ENCODE measurements at places on chromosomes 2 and 18. TPM values are rescaled to one million over a fixed set of nuclear protein-coding genes. Genes with fewer than 3 reads are reported as not detected.

PLEK gene
- total RNA-seq = not detected

DNA sequence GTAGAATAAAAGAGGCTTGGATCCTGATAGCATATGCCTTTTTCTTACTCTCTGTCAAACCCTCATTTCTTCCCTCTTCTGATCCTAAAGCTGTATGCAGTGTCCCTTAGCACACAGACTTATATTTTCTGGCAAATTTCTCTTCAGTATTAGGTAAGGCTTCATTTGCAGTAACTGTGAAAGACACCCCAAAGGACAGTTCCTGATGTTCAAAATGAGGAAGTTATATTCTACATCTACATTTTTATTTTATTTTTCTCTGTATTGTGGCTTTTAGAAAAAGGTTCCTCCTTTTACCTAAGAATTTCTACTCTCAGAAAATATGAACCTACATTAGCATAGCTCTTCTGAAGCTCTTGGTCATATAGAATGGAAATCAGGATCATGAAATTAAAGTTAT lies 261.7 kb downstream of the PDE11A start:
- DNase-seq = no peak

GRCh38 chr2:72108121-72108520 lies 39.5 kb downstream of the CYP26B1 start:
- no peak for DNase-seq

DNA sequence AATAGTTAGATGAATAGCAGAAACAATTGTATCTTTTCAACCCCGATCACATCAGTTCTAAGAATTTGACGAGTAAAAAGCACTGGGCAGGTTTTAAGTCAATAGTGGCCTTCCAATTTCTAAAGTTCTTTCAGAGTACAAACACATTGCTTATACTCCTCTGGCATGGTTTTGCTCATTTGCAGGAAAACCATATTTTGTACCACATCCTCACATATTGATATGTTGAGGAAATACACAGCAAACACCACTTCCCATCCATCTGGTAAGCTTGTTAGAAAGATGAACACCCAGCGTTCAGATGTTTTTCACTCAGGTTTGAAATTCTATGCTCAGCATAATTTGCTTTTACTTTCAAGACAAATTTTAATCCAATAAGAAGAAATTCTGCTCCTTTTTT lies 344.6 kb upstream of the ACVR2A start:
- no peak for DNase-seq

GCG gene
- total RNA-seq = not detected

GRCh38 chr2:2245500-2245899 lies 85.6 kb downstream of the MYT1L start:
- no peak for DNase-seq

GRCh38 chr2:10278029-10278762 lies 24.5 kb upstream of the HPCAL1 start:
- peak; percentile 84 for DNase-seq

DNA sequence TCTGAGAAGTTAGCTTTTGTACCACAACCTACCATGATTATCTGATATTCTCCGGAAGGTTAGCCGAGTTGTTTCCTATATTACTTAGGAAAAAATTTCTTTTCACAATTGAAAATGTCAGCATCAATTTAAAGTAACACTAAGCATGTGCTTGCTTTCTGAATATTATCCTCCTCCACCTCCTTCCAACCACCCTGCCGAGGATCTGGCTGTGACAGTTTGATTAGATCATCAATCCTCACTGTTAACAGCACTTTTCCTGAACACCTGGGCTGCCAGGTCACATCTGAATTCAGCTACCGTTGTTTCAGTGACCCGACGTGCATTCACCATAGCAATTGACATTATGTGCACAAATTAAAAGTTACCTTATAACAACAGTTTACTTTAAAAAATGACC lies 207.0 kb downstream of the ZNF407 start:
- no peak for DNase-seq

GRCh38 chr2:32277363-32277673 lies 386 bp upstream of the YIPF4 start:
- DNase-seq = no peak

VWC2L gene
- not detected for total RNA-seq

- DNase-seq = peak; percentile 62
Observed at GRCh38 chr2:133497270-133497893, 70.9 kb downstream of the NCKAP5 start.

DIS3L2 gene
- 15.2 TPM for total RNA-seq

DNA sequence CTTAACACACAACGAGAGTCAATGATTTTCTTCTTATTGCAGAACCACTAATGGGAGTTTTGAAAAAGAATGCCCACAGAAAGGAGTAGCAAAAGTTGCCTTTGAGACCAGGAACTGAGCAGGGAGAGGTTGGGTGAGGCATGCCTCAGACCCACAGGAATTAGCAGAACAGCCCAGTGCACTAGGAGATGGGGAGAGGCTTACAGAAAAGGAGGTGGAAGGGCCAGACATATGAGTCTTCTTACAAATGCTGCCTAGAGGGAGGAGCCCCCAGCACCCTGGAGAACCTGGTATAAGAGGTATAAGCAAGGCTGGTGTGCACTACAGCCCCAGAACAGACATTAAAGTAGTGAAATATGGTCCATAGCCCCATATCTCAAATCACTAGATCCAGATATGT lies 162.0 kb downstream of the DTNA start:
- no peak for DNase-seq

UGT1A6 gene
- total RNA-seq = not detected

GRCh38 chr2:38526195-38526594 lies 76.5 kb downstream of the HNRNPLL start:
- no peak for DNase-seq

PARD6G gene
- total RNA-seq = 2.1 TPM

DNA sequence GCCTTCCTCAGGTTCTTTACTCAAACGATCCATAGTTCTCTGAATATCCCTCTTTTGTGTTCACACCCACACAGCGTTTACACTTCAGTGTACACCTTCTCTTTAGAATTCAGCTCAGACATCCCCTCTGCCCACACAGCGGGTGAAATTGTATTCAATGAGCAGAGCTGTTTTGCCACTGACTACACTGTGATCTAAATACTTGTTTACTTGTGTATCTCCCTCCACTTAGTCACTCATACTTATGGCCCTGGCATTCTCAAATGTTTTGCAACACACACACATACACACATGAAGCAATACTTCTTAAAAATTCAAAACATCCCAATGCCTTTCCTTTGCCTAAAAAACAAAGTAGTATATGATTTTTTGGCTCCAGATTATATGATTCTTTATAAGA lies 297.1 kb downstream of the TMX3 start:
- peak; percentile 45 for DNase-seq

All from fibroblast of lung (primary cell).